ENCODE measurements at places on chromosomes 1 and 21.

DNA sequence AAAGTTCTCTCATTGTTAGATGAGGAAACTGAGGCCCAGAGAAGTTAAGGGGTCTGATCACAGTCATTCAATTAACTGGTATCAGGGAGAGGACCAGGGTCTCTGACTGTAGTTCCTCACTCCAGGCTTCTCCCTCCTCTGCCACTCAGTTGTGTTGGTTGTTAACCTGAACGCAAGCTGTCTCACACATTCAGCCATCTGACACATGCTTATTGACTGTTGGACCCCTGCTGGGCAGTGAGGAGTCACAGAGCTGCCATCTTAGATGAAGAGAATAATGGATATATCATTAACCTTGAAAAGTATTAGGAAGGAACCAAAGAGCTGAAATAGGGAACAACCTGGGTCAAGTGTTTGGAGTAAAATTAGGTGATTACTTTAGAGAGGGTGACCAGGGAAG lies 194.8 kb downstream of the ZZZ3 start:
- no peak for DNase-seq

- no peak for DNase-seq
Measured at GRCh38 chr1:185570962-185571361, 163.2 kb upstream of the HMCN1 start.

GRCh38 chr1:226100436-226101391 lies 38.2 kb downstream of the H3-3A start:
- no peak for DNase-seq

DNA sequence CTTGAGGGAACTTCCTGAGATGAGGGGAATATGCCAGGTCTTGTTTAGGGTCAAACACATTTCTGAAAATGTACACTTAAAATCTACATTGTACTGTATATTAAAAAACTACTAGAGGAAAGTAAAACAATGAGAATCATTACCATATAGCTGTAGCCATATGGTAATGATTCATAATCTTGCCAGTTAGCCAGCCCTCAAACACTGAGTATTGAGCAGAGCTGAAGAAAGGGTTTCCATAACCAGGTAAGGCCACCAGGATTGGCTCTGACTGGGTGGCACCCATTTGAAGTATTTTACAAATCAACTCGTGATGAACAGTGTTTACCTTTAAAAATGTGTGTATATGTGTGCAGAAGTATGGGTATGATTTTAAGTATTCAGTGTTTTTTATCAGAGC lies 226.7 kb downstream of the SLC45A1 start:
- DNase-seq, result no peak

Measured in stimulated activated CD4-positive, alpha-beta T cell treated with anti-CD3 and anti-CD28 coated beads, TNF-alpha, amount 100 ng/mL, for 1 hour (primary cell).